ENCODE measurements at places on chromosomes 6 and 20.
A peak's percentile ranks its signal among the peaks of the same experiment; 100 is the strongest.

- no peak for DNase-seq
Measured at GRCh38 chr6:122322824-122323223, 76.6 kb upstream of the HSF2 start.

DNA sequence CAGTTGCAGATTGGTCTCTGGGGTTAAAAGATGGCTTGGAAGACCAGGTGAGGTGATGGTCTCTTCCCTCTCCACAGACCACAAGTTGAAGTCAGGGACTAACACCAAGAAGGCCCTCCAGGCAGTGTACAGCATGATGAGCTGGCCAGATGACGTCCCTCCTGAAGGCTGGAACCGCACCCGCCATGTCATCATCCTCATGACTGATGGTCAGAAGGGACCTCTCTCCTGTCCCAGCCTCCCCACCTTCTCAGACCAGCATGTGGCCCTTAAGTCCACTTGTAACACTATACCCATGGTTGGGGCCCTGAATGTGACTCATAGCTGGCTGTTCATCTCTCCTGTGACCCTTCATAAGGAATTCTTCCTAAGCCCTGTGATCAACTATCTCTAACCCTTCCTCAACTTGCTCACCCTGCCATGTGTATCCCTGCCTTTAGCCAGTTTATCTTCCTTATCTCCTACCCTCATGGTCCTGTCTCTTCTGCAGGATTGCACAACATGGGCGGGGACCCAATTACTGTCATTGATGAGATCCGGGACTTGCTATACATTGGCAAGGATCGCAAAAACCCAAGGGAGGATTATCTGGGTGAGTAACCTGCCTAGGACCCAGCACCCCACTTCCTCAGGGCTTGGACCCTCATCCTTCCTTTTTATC is 3.0 kb downstream of the CFB start:
- no peak for DNase-seq

DNA sequence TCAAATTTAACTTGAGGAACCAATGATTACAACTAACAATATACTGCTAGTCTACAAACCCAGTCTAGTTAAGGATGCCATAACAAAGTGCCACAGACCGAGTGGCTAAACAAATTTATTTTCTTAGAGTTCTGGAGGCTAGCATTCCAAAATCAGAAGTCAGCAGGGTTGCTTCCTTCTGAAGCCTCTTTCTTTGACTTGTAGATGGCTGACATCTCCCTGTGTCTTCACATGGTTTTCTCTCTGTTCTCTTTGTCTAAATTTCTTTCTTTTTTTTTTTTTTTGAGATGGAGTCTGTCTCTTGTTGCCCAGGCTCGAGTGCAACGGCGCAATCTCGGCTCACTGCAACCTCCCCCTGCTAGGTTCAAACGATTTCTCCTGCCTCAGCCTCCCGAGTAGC is 56.1 kb downstream of the NCOA3 start:
- DNase-seq, result no peak

GRCh38 chr6:106529438-106529837 is 99.9 kb downstream of the RTN4IP1 start:
- DNase-seq, result no peak

DNA sequence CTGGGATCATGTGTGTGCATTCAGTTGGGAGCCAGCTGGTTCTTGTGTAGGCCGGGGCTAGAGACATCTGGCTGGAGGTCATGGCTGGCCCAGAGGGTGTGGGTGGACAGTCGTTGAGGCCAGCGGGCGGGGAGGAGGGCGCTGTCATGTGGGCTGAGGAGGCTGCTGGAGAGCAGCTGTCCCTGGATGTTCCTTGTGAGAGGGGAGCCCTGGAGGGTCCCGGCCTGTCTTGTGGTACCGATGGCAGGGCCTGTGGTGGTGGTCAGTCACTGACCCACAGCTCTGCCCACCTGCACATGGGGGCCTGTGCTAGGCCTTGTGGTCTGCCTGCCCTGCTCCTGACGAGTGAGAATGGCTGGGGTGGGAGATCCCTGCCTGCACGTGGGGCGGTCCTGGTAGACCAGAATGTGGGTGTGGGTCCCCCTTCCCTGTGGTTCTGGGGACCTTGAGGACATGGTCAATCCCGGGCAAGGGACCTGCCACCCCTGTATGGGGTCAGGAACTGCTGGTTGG is 1.9 kb upstream of the C20orf204 start:
- DNase-seq, result no peak

DNA sequence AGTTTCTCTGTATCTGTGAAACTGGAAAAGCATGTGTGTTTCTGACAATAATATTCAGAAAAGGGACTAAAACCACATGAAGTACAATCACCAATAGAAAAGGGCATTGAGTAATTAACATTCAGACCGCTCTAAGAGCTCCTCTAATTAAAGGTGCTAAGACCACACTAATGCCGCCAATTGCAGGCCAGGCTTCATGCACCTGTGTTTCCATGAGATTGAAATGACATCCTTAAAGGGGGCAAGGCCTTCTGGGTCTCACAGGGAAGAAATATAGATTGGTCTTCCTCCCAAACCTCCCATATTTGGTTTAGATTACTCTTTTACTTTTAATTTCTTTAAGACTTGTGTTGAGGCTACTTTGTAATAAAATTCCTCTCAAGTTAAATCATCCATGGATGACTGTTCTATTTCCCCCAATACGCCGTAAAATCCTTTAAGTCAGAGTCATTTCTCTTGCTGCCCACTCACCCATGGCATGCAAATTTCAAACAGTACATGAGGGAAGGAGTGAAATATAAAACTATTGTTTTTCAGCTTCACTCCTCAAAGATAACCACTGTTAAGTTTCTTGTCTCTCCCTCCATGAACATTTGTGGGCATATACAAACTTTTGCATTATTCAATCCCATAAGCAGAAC is 110.6 kb downstream of the UBE3D start:
- no peak for DNase-seq

- DNase-seq, result no peak
Measured at GRCh38 chr6:150004101-150004782, 21.1 kb downstream of the RAET1L start.

GRCh38 chr6:97097068-97098047 is 172.8 kb downstream of the KLHL32 start:
- no peak for DNase-seq

DNA sequence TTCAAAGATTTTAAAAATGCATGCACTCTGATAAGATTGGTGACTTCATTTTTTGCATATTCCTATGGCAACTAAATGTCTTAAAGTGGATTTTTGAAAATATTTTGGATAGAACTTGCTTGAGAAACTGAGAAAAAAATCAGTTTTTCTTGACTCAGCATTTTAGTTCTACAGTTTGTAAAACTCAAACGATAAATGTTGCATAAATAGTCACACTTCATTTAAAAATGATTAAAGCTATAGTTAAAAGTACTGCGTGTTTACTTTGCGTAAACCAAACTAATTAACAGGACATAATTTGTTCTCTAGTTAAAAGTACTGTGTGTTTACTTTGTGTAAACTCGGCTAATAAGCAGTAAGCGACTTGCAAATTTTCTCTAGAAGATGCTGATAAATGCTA is 28.3 kb upstream of the MEI4 start:
- DNase-seq, result no peak

DNA sequence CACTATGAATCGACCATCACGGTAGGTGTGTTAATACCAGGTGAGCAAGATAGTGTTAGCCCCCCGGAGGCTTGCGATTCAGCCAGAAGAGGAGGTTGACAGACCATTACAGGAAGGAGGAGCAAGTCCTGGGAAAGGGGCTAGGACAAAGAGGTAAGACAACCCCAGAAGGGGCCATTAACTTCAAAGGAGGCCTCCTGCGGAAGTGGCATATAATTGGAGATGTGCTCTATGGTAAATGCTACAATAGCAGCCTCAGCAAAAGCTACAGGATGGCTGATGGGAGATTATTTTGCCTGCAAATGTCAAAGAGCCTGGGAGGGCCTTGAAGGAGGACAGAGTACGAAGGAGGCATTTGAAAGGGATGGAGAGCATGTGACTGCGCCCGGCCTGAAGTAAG is 108.6 kb upstream of the CITED2 start:
- DNase-seq, result no peak

DNA sequence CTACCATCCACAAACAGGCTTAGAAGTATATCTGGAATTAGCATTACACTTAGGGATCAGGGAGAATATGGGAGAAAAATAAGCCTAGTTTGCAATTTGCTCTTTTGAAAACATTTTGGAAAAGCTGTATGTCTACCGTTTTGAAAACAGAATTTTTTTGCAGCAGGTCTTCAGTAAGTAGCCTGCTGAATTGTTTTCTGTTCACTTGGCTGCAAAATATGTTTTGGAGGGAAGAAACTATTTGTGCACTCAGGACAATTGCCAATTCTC is 39.6 kb downstream of the ILRUN start:
- DNase-seq, result no peak

- peak; percentile 34 for DNase-seq
Measured at GRCh38 chr6:13763740-13764381, 50.5 kb downstream of the MCUR1 start.

- peak; percentile 0 for DNase-seq
Measured at GRCh38 chr6:166586424-166587156, at the start of gene RAMACL. Gene RAMACL (minus strand): TSS chr6:166586678. CDS start chr6:166586477, 201 bp downstream.

Measured in stimulated activated naive CD4-positive, alpha-beta T cell treated with Interleukin-2 at 50 U/mL for 16 hours (primary cell).